ENCODE measurements at places on chromosomes 4 and X.

- no peak for DNase-seq
Observed at GRCh38 chrX:134661295-134661694, 3.0 kb upstream of the PLAC1 start.

DNA sequence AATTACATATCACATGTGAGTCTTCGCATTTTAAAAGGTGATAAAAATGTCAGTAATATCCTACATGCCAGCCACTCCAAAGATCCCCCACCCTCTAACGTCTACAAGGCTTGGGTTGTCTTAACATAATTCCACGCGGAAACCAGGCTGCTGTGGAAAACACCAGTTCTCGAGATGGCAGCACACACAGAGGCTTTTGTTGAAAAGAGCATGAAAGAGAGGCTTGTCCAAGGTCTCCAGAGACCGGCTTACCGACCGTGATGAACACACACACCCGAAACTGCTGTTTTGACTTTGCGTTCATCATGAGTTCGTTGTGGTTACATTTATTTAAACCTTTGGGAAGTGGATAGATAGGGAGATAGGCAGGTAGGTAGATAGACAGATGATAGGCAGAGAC lies 87.9 kb downstream of the CRLF2 start:
- no peak for DNase-seq

- DNase-seq: no peak
Observed at GRCh38 chr4:183422962-183423631, 21.3 kb upstream of the CDKN2AIP start.

- DNase-seq: no peak
Observed at GRCh38 chr4:130659320-130659719, 1563.4 kb downstream of the C4orf33 start.

GRCh38 chrX:13341491-13342101 lies 21.7 kb upstream of the ATXN3L start:
- no peak for DNase-seq

GRCh38 chr4:47827343-47828047 lies 10.4 kb downstream of the CORIN start:
- DNase-seq: no peak

DNA sequence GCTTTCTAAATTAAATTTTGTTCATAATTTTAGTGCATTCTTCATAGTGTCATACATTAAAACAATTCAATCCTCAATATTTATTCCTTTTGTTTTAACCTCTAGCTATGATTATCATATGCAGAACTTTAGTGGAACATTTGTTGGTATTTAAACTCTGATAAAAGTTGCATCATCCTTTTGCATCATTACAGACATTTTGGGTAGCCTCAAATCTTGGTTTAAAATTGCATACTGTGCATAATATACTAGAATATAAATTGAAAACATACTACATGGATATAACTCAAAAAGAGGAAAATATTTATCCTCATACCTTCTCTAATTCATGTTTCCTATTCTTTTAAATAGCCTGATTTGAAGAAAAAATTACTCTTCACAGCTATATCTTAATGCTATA lies 97.3 kb upstream of the NAP1L5 start:
- no peak for DNase-seq

GRCh38 chr4:116724249-116724648 lies 361.1 kb downstream of the TRAM1L1 start:
- no peak for DNase-seq

- DNase-seq: no peak
Observed at GRCh38 chrX:118862091-118862490, 38.5 kb downstream of the ZCCHC12 start.

- DNase-seq: peak; percentile 22
Observed at GRCh38 chr4:37675587-37676290, 10.4 kb downstream of the RELL1 start.

GRCh38 chr4:2042204-2042946 lies 16.8 kb upstream of the NAT8L start:
- peak; percentile 63 for DNase-seq

DNA sequence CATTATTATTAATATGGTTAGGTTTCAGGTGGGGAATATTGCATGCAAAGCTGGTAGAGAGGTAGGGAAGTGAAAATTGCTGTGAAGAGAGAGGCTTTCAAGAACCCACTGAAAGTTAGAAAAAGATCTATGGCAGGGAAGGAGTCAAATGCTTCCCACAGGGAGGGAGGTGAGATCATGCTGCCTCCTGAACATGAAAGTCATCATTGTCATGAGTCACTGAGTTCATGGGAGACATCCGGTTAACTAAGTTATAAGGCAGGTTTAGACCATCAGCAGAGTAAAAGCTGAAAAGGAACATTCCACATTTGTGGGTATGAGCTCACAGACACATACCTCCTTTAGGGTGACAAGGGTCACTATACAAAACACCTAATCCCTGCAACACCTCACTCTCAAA lies 16.2 kb downstream of the GATB start:
- DNase-seq: no peak

DNA sequence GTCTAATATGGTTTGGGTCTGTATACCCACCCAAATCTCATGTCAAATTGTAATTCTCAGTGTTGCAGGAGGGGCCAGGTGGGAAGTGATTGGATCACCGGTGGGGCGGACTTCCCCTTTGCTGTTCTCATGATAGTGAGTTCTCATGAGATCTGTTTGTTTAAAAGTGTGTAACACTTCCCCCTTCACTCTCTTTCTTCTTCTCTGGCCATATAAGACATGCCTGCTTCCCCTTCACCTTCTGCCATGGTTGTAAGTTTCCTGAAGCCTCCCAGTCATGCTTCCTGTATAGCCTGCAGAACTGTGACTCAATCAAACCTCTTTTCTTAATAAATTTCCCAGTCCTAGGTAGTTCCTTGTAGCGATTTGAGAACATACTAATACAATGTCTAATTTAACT lies 19.7 kb upstream of the SCRG1 start:
- no peak for DNase-seq

DNA sequence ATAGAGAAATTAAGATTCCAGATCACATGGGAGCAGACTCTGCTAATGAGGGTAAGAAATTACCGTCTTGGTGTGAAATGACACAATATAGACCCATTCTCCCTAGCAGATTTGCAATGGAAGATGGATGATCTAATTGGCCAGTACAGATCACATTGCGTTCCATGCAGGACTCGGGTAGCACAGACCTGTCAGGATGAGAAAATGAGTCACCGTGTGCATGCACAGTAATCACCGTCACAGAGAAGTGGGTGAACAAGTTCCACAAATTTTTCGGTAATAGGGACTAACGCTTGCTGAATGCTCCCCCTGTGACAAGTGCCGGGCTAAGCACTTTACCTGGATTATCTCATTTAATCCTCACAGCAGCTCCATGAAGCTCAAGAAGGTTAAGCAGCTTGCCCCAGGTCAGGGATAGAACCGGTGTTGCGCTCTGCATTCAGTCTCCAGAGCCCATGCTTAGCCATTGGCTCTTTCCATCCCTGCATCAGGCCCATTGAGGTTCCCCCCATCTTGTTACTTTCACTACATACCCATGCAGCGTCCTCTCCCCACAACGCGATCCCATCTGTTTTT lies 375.6 kb downstream of the FBXW7 start:
- DNase-seq: no peak

- DNase-seq: no peak
Observed at GRCh38 chr4:176425035-176425434, 105.3 kb downstream of the SPCS3 start.

DNA sequence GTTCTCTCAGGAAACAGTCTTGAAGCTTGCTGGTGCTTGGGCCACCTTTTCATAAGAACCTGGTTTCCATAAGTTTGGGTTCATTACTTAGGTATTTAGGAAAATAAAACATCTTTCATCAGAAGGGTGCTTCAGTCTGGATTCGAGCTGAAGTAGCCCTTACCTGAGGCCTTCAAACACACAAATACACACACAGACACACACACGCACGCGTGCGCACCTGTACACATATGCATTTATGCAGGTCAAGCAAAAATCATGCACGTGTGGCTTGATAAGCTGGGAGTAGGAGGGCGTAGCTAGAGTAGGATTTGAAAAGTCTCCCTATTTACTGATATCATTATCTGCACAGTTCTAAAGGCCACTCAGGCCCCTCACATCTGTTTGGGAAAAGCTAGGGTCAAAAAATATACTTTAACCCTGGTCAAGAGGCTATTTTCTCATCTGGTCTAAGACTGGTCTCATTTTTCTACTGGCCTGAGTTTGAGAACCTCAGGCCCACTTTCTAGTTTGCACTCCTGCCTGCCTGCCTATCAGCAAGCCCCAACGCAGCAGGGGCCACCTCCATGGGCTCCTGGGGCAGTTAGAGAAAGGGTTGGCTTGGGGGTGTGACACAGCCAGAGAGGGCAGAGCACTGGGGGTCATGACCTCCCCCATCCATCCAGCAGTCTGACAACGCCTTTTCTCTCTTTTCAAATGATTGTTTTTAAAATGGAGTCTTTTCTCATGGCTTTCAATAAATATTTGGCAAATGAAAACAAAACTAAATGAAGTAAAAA lies 64.3 kb downstream of the RASL11B start:
- DNase-seq: no peak

GRCh38 chr4:11720292-11720691 lies 291.6 kb upstream of the HS3ST1 start:
- no peak for DNase-seq

DNA sequence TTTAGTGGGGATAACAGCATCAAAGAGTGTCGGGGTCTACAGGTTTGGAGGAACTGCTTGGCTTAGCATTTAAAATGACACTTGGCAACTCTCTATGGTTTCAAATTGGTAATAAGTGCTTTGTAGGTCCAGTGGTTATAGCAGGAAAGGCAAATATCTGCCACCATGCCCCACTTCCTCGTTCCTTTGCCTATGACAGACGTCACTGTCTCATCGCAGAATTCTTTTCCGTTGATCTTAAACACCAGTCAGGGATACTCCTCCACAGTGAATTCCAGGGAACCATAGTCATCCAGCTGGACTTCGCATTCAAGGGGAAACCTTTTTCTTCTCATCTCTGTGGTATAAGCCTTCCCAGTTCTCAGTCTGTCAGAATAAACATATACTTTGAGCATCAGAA lies 319.1 kb downstream of the GPAT3 start:
- DNase-seq: no peak

DNA sequence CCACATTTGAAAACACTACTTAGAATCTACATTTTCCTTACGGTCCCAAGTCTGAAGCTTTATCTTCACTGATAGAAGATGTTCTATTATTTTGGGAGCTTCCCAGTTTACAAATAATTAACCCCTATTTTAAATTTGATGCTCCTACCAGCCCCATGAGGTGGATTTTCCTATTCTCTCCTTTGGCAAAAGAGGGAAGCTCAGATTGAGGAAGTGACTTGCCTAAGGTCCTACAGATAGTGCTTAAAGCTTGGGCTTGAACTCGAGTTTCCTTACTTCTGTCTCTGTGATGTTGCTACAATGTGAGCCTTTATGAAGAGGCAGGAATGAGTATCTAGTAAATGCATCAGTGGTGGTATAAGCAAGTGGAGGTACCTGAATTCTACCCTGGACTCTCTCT lies 27.5 kb downstream of the HEPH start:
- no peak for DNase-seq

DNA sequence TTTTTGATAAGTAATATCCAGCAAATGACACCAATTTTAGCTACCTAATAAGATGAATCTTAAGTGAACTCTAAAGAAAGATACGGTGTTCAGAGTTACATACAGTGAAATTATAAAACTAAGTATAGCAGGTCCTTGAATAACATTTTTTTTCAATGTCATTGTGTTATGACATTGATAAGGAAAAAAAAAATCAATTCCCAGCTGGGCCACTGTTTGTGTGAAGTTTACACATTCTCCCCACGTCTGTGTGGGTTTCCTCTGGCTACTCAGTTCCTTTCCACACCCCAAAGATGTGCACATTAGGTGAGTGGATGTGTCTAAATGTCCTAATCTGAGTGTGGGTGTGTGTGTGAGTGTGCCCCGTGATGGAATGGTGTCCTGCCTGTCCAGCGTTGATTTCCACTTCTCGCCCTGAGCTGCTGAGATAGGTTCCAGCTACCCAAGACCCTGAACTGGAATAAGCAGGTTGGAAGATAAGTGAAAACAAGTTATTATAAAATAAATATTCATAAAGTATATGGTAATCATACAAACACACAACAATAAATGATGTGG lies 31.2 kb upstream of the PPM1K start:
- no peak for DNase-seq

DNA sequence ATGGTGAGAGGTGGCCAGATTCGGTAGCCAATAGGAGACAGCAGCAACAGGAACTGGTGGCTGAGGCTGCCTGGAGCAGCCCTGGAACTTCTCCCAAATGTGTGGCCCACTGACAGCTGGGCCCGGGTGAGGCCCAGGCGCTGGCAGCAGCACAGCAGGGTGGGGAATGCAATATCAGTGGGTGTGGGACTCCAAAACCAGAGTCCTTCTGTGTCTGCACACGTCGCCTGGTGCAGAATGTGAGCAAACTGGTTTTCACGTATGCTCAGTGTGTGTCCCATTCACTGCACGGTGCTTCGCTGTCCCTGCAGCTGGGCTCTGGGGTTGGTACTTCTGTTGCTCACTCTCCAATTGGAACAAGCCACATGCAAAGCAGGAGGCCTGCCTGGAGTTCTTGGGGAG lies 14.4 kb upstream of the CENPU start:
- no peak for DNase-seq

DNA sequence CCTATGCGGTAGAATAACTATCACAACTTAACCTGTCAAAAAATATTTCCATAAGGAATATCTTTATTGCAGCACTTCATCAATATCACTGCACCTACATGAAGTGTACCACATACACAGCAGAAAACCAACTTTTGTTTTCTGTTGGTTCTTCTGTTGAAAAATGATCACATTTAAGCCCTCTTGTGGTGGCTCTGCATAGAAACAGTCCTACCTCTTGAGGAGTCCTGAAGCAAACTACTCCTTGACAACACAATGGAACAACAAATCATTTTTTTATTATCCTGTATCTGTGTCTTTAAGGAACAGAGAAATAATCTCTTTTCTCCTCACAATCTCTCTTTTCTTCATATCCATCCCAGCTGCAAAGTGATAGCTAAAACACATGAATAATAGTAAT lies 39.8 kb upstream of the ATOH1 start:
- no peak for DNase-seq

DNA sequence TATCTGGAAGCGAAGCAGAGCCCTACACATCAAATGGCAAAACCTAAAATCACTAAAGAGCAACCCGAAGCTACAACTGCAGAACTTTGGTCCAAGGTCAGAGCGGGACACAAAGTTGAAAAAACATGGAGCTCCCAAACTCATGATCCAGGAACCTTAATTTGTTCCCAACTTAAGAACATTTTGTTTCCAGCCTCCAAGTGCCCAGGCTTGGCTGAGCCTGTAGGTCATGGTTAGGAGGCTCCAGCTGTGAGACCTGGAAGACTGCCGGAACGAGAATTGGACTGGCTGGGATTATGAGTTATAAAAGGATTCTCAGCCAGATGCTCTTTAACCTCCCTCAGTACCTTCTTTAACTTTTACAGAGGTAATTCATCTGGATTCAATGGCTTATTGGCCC lies 349.1 kb upstream of the DDX53 start:
- no peak for DNase-seq

GRCh38 chr4:145042601-145043285 lies 55.3 kb downstream of the ANAPC10 start:
- no peak for DNase-seq

DNA sequence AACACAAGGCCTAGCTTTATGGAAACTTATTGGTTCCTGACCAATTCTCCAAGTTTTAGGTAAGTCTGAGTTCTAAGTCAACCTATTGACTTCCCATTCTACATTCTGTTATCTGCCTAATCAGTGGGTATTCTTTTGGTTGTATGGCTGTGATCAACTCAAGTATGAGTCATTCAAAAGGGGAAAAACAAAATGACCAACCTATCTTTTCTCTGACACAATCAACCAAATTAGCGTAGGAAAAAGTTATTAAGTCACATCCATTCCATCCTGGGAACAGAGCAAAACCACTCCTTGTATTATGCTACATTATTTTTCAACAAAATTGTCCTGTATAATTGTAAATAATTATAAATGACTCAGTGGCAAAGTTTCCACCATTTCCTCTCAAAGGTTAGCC lies 136.2 kb downstream of the SHROOM4 start:
- DNase-seq: no peak
